ENCODE measurements at places on chromosomes 4 and X.

GRCh38 chr4:18524667-18525066, 503.1 kb upstream of the LCORL start:
- no peak for DNase-seq
- H3K27me3 ChIP-seq, result no peaks in the 10 kb centered on the region
- no peaks in the 10 kb centered on the region for H3K4me1 ChIP-seq
- H3K4me3 ChIP-seq, result no peak overlapping the region
- no peak overlapping the region for H3K27ac ChIP-seq

DNA sequence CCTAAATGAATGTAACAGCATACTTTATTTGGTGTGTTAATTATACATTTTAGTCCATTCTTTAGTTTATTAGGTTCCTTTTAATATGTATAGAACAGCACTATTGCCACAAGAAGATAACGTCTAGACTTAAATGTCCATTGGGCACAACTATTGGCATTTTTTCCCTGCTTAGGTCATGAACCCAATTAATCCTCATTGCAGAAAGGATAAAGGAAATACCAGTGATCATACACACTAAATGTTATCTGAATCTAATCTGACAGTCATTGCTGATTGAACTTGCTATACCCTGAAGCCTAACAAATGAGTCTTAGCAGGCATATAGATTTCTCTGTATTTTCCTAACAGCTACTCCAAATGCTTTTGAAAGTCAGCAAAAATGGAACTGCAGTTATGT, 2250.0 kb upstream of the AGA start:
- no peaks in the 10 kb centered on the region for H3K36me3 ChIP-seq
- H3K4me1 ChIP-seq, result no peaks in the 10 kb centered on the region
- H3K4me3 ChIP-seq, result no peak overlapping the region
- no peak for DNase-seq
- no peak overlapping the region for H3K27ac ChIP-seq

DNA sequence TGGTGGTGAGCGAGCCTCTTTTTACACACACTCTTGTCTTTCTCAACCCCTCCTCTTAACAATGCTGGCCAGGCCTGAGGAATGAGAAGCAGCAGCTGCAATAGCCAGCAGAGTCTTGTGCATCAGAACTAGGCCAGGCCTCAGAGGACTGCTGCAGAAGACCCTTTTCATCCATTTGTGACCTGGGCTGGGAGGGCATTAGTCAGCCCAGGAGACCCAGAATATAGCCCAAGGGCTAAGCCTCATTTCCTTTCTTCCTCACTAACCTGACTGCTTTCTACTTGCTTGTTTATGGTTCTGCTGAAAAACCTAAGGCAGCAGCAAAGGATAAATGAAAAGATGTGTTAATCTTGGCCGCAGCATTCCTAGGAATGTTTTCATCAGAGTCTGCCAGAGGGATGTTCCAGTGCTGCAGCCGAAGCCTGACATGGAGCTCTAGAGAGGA, 254.7 kb upstream of the AR start:
- H3K27ac ChIP-seq, result no peak overlapping the region
- no peaks in the 10 kb centered on the region for H3K27me3 ChIP-seq
- H3K4me1 ChIP-seq, result no peaks in the 10 kb centered on the region
- no peak for DNase-seq

GRCh38 chrX:43661521-43662240, 5.6 kb downstream of the MAOA start:
- H3K4me1 ChIP-seq, result no peaks in the 10 kb centered on the region
- H3K27me3 ChIP-seq, result peaks cover 4% of the 10 kb centered on the region
- no peak overlapping the region for H3K4me3 ChIP-seq
- no peak for DNase-seq
- H3K27ac ChIP-seq, result no peak overlapping the region

GRCh38 chrX:107548775-107549174, 79.5 kb upstream of the PRPS1 start:
- H3K4me3 ChIP-seq, result no peak overlapping the region
- H3K27ac ChIP-seq, result no peak overlapping the region
- H3K27me3 ChIP-seq, result peaks cover 8% of the 10 kb centered on the region
- no peak for DNase-seq
- no peaks in the 10 kb centered on the region for H3K36me3 ChIP-seq

GRCh38 chr4:122824616-122825015, 2.0 kb upstream of the FGF2 start:
- peaks cover 6% of the 10 kb centered on the region for H3K36me3 ChIP-seq
- DNase-seq, result no peak
- H3K4me3 ChIP-seq, result no peak overlapping the region
- H3K4me1 ChIP-seq, result peaks cover 12% of the 10 kb centered on the region
- H3K27ac ChIP-seq, result no peak overlapping the region

GRCh38 chr4:172155838-172156345, 342.7 kb downstream of the GALNTL6 start:
- no peak for DNase-seq
- no peaks in the 10 kb centered on the region for H3K27me3 ChIP-seq
- H3K4me3 ChIP-seq, result no peak overlapping the region
- no peaks in the 10 kb centered on the region for H3K36me3 ChIP-seq
- H3K27ac ChIP-seq, result no peak overlapping the region

DNA sequence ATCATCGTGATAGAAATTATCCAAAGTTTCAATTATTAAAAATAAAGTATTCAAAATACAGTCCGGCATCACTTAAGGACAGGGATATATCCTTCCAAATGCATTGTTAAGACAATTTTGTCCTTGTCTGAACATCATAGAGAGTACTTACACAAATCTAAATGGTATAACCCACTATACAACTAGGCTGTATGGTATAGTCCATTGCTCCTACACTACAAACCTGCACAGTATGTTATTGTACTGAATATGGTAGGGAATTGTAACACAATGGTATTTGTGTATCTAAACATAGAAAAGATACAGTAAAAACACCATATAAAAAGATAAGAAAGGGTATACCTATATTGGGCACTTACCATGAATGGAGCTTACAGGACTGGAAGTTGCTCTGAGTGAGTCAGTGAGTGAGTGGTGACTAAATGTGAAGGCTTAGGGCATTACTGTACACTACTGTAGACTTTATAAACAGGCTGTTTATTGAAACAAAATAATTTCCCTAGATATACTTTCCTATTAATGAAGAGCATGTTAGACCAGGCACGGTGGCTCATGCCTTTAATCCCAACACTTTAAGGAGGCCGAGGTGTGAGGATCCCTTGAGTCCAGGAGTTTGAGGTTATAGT, 44.8 kb upstream of the PTPN13 start:
- peaks cover 16% of the 10 kb centered on the region for H3K4me1 ChIP-seq
- H3K4me3 ChIP-seq, result no peak overlapping the region
- peaks cover 1% of the 10 kb centered on the region for H3K36me3 ChIP-seq
- H3K27me3 ChIP-seq, result peaks cover 13% of the 10 kb centered on the region

DNA sequence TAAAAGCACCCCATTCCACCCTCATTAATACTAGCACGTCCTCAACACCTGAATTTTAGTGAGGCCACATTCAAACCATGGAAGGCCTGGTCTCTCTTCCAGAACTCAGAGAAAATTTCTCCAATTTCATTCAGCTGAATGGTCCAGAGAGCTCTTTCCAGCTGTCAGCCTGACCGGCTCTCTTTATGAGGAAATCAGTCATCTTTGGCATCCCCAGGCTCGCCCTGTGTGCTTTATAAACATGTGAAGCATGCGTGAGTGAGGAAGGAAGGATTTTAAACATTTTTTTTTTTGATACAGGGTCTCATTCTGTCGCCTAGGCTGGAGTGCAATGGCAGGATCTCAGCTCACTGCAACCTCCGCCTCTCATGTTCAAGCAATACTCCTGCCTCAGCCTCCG, 1812.9 kb upstream of the TENM3 start:
- H3K27me3 ChIP-seq, result no peaks in the 10 kb centered on the region
- H3K4me3 ChIP-seq, result no peak overlapping the region
- no peaks in the 10 kb centered on the region for H3K4me1 ChIP-seq
- no peaks in the 10 kb centered on the region for H3K36me3 ChIP-seq
- DNase-seq, result no peak
- H3K27ac ChIP-seq, result no peak overlapping the region

DNA sequence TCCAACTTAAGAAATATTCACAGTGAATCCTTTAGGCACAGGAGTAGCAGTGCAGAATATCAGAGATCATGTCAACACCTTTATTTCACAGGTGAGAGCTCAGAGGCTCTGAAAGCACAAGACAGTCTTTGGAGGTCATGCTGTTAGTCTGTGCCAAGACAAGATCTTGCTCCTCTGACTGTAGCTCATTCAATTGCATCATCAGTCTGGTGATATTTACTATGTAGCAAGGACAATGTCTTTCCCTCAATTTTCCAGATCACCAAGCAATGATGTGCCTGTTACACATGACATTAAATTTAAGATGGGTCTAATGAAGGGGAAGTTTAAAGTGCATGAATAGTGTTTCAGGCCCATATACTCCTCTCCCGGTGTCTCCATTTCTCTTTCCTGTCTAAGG, 277.5 kb downstream of the IL15 start:
- no peaks in the 10 kb centered on the region for H3K36me3 ChIP-seq
- H3K27ac ChIP-seq, result no peak overlapping the region
- DNase-seq, result no peak
- no peaks in the 10 kb centered on the region for H3K4me1 ChIP-seq
- H3K4me3 ChIP-seq, result no peak overlapping the region

GRCh38 chrX:34227804-34228203, 95.7 kb upstream of the FAM47A start:
- H3K4me3 ChIP-seq, result no peak overlapping the region
- H3K36me3 ChIP-seq, result no peaks in the 10 kb centered on the region
- H3K4me1 ChIP-seq, result no peaks in the 10 kb centered on the region
- no peak overlapping the region for H3K27ac ChIP-seq
- H3K27me3 ChIP-seq, result no peaks in the 10 kb centered on the region
- no peak for DNase-seq

- H3K27ac ChIP-seq, result no peak overlapping the region
- peaks cover 45% of the 10 kb centered on the region for H3K4me1 ChIP-seq
- peaks cover 53% of the 10 kb centered on the region for H3K36me3 ChIP-seq
- no peak for DNase-seq
- no peaks in the 10 kb centered on the region for H3K27me3 ChIP-seq
These were observed 5.1 kb downstream of the MED28 start for GRCh38 chr4:17619416-17620105.

GRCh38 chr4:138185859-138186645, 56.1 kb downstream of the SLC7A11 start:
- no peaks in the 10 kb centered on the region for H3K4me1 ChIP-seq
- no peaks in the 10 kb centered on the region for H3K36me3 ChIP-seq
- no peak overlapping the region for H3K27ac ChIP-seq

DNA sequence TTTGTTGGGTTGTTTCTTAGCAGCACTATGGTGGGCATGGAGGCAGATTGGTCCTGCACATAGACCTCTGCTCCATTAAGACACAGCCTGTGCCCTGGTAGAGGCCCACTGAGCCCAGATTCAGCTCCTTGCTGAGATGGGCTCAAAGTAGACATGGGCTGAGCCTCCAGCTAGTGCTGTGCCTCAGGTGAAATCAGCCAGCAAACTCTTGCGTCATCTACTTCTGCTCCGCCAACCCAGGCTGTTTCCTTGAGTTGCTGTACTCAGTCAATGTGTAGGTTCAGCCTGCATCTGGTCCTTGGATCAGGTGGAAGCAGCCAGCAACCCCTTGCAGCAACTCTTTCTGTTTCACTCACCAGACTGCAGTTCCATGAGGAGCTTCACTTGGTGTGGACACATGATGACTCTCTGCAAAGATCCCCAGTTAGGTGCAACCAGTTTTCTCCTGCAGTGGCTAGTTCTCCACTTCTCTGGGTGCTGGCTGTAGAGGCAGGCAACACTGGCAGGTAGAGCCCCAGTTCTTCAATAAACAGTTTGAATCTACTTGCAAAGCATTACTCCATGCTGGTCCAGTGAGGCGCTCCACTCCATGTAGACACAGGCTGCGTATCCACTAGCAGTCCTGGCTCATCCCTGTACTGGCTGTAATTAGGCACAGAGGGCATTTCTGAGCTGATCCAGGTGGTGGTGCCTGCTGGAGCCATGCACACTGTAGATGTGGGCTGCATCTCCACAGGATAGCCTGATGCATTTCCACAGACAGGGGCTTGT, 199.0 kb upstream of the MAMLD1 start:
- H3K27ac ChIP-seq, result no peak overlapping the region
- H3K36me3 ChIP-seq, result no peaks in the 10 kb centered on the region
- H3K4me1 ChIP-seq, result no peaks in the 10 kb centered on the region
- H3K27me3 ChIP-seq, result no peaks in the 10 kb centered on the region
- H3K4me3 ChIP-seq, result no peak overlapping the region
- DNase-seq, result no peak

- H3K4me3 ChIP-seq, result no peak overlapping the region
- H3K36me3 ChIP-seq, result no peaks in the 10 kb centered on the region
- no peak for DNase-seq
- no peaks in the 10 kb centered on the region for H3K4me1 ChIP-seq
These were observed 257.5 kb upstream of the FTHL17 start for GRCh38 chrX:31329298-31329697.

DNA sequence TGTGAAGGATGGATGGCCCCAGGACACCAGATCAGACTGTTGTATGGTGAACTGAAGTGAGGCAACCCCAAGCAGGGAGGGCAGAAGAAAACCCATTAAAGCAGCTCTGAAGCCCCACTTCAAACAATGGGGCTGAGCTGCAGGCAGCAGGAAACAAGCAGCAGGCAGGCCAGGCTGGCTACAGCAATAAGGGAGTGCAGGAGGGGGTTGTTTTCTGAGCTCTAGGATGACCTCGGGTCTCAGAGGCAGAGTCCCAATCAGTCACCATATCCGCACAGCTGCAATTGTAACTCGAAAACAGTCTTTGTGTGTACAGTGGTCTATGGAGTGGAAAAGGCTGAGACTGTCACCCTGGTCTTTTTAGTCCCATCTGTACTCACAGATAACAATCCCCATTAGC, 90.4 kb downstream of the COL4A6 start:
- H3K27ac ChIP-seq, result no peak overlapping the region
- no peaks in the 10 kb centered on the region for H3K27me3 ChIP-seq
- no peaks in the 10 kb centered on the region for H3K4me1 ChIP-seq
- H3K4me3 ChIP-seq, result no peak overlapping the region
- H3K36me3 ChIP-seq, result no peaks in the 10 kb centered on the region
- no peak for DNase-seq

- H3K4me1 ChIP-seq, result no peaks in the 10 kb centered on the region
- H3K36me3 ChIP-seq, result no peaks in the 10 kb centered on the region
- no peak overlapping the region for H3K4me3 ChIP-seq
- DNase-seq, result no peak
These were observed 23.0 kb downstream of the GPM6B start for GRCh38 chrX:13793897-13794296.

GRCh38 chrX:38616904-38617303, 55.6 kb downstream of the TSPAN7 start:
- no peaks in the 10 kb centered on the region for H3K27me3 ChIP-seq
- no peaks in the 10 kb centered on the region for H3K36me3 ChIP-seq
- H3K4me1 ChIP-seq, result no peaks in the 10 kb centered on the region
- DNase-seq, result no peak
- no peak overlapping the region for H3K27ac ChIP-seq

DNA sequence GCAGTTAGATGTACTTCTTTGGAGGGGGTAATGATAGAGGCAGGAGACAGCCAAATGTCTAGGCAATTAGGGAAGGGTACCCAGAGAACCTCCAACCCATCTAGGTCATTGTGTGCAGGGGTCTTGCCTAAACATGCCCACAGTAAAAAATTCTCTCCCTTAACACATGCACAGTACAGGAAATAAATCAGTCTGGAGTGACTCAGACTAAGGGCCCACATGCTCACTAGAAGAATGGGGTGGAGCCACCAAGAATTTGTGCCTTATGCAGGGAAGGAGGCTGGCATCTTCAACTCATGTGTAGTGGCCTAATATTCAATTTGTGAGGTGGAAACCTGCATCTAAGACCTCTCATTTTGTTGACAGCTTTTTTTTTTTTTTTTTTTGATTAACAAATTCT, 945.3 kb upstream of the GRIA3 start:
- no peak overlapping the region for H3K27ac ChIP-seq
- DNase-seq, result no peak
- H3K27me3 ChIP-seq, result no peaks in the 10 kb centered on the region
- H3K4me1 ChIP-seq, result no peaks in the 10 kb centered on the region
